ENCODE measurements at places on chromosomes 12 and 14.

GRCh38 chr12:50637870-50638481, 125.9 kb upstream of the ATF1 start:
- DNase-seq, result no peak

- no peak for DNase-seq
Observed at GRCh38 chr12:76866151-76866567, 12.7 kb downstream of the CSRP2 start.

GRCh38 chr14:71852181-71852580, 80.0 kb upstream of the RGS6 start:
- DNase-seq, result no peak

- DNase-seq, result no peak
Observed at GRCh38 chr14:20934148-20934762, 21.0 kb upstream of the RNASE2 start.

GRCh38 chr14:99820702-99821331, 27.6 kb downstream of the EML1 start:
- no peak for DNase-seq

GRCh38 chr12:108693751-108694150, 37.6 kb downstream of the CORO1C start:
- DNase-seq, result no peak

- no peak for DNase-seq
Observed at GRCh38 chr14:104390221-104390931, 189.2 kb upstream of the C14orf180 start.

DNA sequence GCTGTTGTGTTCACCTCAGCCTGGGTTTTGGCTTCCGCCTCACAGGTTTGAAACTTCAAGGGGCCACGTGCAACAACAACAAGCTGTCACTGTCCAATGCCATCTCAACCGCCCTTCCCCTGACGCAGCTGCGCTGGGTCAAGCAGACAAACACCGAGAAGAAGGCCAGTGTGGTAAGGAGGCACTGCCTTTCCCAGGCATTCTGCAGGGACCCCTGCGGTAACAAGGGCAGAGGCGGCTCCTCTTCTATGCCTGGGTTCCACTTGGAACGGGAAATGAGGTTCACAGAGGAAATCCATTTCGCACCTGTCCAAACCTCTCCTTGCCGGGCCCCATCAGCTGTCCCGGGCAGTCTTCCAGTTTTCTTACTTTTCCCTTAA, 36.8 kb downstream of the HSP90AA1 start:
- DNase-seq, result no peak

DNA sequence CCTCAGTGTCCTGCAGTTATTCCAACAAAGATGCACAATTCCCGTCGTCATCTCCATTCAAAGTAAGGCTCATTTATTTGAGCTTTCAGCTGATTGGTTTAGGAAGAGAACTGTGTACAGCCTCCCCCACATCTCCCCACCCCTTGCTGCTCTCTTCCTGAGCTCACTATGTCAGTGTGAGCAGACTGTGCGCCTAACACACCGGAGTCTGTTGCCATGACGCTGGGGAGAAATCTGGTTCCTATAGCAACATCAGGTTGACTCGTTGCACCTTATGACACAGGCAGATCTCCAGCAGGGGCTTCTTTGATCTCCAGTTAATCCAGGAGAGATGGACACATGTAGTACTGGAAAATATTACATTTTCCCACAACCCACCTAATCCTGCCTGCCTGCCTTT, 319.4 kb downstream of the CACNA1C start:
- no peak for DNase-seq

DNA sequence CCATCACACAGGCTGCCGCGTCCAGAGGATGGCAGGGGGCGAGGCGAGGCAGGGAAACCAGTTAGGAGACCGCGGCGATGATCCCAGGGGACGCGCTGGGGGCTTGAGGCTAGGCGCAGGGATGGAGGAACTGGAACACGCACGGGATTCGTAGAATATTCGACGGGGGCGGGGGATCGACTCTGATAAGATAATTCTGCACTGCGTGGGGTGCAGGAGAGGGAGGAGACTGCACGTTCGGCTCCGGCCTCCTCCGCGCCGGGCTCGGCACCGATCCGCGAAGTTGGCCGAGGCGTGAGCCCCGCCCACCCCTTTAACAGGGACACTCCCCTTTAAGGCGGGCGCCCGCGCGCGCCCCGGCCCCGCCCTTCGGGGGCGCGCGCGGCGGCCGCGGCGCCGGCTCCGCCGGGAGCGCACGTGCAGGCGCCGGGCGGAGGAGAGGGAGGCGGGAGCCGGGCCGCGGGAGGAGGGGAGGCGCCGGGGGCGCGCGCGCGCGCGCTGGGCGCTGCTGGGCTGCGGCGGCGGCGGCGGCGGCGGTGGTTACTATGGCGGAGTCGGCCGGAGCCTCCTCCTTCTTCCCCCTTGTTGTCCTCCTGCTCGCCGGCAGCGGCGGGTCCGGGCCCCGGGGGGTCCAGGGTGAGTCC, at the start of gene ACVR1B:
TSS of gene ACVR1B (plus strand) at position 501 of the 644 bp plus-strand sequence. CDS start at position 546, 45 bp downstream.
- DNase-seq, result peak; percentile 91

- DNase-seq, result no peak
Observed at GRCh38 chr12:11158885-11159444, 12.0 kb upstream of the SMIM10L1 start.

GRCh38 chr14:54440476-54440872, 700 bp downstream of the CNIH1 start:
- no peak for DNase-seq

DNA sequence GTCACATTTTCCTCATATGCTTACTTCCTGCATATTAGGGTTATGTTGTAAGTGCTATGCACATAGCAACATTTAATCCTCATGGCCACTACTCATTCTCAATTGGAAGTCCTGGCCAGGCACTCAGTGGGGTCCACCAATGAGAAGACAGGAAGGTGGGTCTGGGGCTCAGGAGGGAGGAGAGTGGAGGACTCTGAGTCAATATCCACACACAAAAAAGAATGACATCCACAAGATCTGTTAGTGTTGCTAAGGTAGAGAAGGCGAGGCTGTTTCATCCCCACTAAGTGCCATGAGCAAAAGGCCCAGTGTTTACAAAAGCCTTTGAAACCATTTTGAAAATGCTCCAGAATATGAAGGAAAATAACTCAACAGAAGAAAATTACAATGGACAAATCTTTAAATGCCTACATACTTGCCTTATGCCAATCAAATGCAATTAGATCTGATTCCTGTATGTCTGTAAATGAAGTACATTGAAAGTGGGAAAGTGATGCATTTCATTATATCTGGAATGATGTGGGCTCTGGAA, 53.9 kb downstream of the EID3 start:
- DNase-seq, result no peak

GRCh38 chr14:80845856-80846255, 95.7 kb downstream of the CEP128 start:
- no peak for DNase-seq

GRCh38 chr12:53097207-53097563, 282 bp upstream of the IGFBP6 start:
- DNase-seq, result no peak

DNA sequence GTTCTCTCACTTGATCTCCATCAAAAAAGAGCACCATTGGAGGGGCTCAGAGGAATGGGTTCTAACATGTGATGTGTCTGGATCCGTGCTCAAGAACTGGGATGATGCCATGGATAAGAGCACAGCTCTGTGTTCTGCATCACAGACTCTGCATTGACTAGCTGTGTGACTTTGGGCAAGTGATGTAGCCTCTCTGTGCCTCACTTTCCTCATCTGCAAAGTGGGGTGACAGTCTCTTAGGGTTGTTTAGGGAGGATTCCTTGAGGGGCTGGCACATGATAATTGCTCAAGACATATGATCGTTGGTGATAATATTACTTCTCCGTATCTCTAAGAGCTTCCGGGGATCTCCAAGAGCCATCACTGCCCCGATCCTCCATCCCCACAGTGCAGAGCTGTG, 202.3 kb downstream of the CHST11 start:
- DNase-seq, result no peak

Data from CD4-positive, alpha-beta T cell treated with Interleukin-4 for 1 hour (primary cell).